ENCODE measurements at places on chromosomes 3 and 15. TPM values are rescaled to one million over a fixed set of nuclear protein-coding genes. Genes with fewer than 3 reads are reported as not detected.

The CAND2 gene
- total RNA-seq: 1.3 TPM

The NBEAL2 gene
- total RNA-seq: 532 TPM

The NDN gene
- 0.29 TPM for total RNA-seq

GRCh38 chr15:43352693-43353382 is 18.0 kb downstream of the ZSCAN29 start:
- peaks cover 6% of the 10 kb centered on the region for H3K36me3 ChIP-seq
- no peaks in the 10 kb centered on the region for H3K4me1 ChIP-seq
- H3K4me3 ChIP-seq: no peak overlapping the region

GRCh38 chr15:26083457-26083856 is 220.3 kb upstream of the ATP10A start:
- peaks cover 14% of the 10 kb centered on the region for H3K4me1 ChIP-seq
- H3K27me3 ChIP-seq: no peaks in the 10 kb centered on the region
- no peak overlapping the region for H3K27ac ChIP-seq
- DNase-seq: no peak
- no peaks in the 10 kb centered on the region for H3K36me3 ChIP-seq
- H3K4me3 ChIP-seq: no peak overlapping the region

GRCh38 chr3:42369304-42369703 is 41.1 kb downstream of the LYZL4 start:
- no peak for DNase-seq
- H3K27ac ChIP-seq: no peak overlapping the region
- no peaks in the 10 kb centered on the region for H3K27me3 ChIP-seq
- H3K4me3 ChIP-seq: no peak overlapping the region

GRCh38 chr15:68204361-68204760 is 771 bp downstream of the CALML4 start:
- no peak overlapping the region for H3K27ac ChIP-seq
- no peak for DNase-seq
- H3K27me3 ChIP-seq: no peaks in the 10 kb centered on the region
- no peak overlapping the region for H3K4me3 ChIP-seq

GRCh38 chr3:161586556-161587235 is 90.1 kb downstream of the OTOL1 start:
- no peaks in the 10 kb centered on the region for H3K27me3 ChIP-seq
- no peak for DNase-seq
- no peak overlapping the region for H3K4me3 ChIP-seq
- H3K4me1 ChIP-seq: no peaks in the 10 kb centered on the region
- H3K27ac ChIP-seq: no peak overlapping the region

GRCh38 chr15:85289677-85290365 is 90.6 kb upstream of the AKAP13 start:
- H3K4me3 ChIP-seq: no peak overlapping the region
- no peak overlapping the region for H3K27ac ChIP-seq
- no peaks in the 10 kb centered on the region for H3K4me1 ChIP-seq

DNA sequence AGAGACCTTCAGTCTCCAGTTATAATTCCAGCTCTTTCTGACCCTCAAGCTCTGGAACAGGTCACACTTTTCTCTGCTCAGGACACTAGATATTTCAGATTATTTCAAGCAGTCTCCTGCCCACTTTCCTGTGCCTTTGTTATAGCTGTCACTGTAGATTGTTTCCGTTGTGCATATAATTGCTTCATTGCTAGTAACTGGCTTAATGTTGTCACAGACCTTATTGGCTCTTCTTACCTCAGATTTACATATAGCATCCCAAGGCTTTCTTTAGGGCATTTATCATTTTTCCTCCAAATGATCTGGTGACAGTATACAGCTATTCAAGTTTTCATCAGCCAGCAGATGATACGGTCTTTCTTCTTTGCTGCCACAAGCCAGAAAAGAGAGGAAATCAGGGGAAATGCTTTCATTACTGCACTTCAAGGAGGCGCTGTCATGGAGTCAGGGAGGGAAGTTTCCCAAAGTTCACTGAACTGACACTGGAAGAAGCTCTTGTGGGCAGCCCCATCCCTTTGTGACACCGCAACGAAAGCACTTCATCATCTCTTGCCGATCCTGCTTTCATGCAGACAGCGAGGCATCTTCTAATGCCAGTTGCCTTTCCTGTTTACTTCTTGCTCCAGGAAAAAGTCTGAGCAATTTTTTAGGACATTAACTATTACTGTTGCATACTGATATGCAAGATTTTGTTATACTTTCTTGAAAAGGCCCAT is 181.9 kb downstream of the CDIN1 start:
- no peaks in the 10 kb centered on the region for H3K36me3 ChIP-seq
- H3K27me3 ChIP-seq: no peaks in the 10 kb centered on the region
- H3K4me1 ChIP-seq: no peaks in the 10 kb centered on the region
- H3K27ac ChIP-seq: no peak overlapping the region
- H3K4me3 ChIP-seq: no peak overlapping the region
- DNase-seq: no peak

GRCh38 chr3:182793663-182794454 is 555 bp downstream of the ATP11B start:
- peaks cover 2% of the 10 kb centered on the region for H3K36me3 ChIP-seq
- no peaks in the 10 kb centered on the region for H3K27me3 ChIP-seq
- H3K4me1 ChIP-seq: peaks cover 13% of the 10 kb centered on the region
- peak overlapping the region; percentile 80 for H3K27ac ChIP-seq
- DNase-seq: peak; percentile 68
